ENCODE measurements at places on chromosomes 16 and 17. TPM values are rescaled to one million over a fixed set of nuclear protein-coding genes. Genes with fewer than 3 reads are reported as not detected.

DNA sequence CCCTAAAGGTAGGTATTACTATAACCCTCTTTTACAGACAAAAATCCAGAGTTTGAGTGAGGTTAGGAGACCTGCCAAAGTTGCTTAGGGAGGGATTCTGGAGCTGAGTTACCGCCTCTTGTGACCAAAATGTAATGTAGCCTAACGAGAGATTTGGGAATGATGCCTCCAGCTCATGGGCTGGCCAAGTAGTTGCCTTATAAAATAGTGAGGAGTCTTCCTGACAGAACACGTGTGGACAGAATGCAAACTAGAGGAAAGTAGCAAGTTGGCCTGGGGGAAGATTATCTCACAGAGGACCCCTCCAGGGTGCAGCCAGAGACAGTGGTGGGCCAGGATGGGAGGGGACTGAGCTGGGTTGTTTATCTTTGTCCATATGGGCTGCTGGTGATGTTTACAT is 543.7 kb upstream of the CDH11 start:
- no peak for DNase-seq

GRCh38 chr17:82400206-82400605 is 17.9 kb upstream of the HEXD start:
- no peak for DNase-seq

DNA sequence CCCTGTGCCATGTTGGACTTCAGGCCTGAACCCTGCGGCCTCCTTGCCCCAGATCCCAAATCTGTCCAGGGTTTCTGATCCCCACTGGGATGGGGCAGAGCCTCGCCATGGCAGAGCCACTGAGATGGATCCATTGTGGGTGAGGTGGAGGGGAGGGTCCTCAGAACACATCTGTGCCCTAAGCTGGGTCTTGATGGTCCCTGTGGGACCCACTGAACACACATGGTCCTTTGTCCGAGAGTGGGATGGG is 38.0 kb upstream of the KSR1 start:
- no peak for DNase-seq

Gene EPX
- not detected for polyA plus RNA-seq

DNA sequence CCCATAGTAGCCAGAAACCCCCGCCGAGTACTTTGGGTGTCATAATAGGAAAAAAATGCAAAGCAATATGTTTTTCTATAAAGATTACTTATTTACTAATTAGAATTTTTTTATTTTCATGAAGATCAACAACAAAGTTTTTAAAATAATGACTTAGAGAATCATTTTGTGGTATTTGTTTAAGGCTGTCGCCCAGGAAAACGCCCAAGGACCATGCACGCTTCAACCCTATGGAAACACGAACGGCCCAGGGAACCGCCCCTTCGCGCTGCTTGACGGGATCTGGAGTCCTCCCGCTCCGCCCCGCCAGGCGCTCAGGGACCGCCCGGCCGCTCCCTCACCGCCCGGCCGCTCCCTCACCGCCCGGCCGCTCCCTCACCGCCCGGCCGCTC is 408 bp upstream of the KPNA2 start:
- no peak for DNase-seq

GRCh38 chr17:57160624-57161023 is 75.6 kb downstream of the AKAP1 start:
- no peak for DNase-seq

GRCh38 chr17:33875973-33876372 is 379.1 kb upstream of the CCL2 start:
- DNase-seq, result no peak

Gene HSD17B2
- not detected for polyA plus RNA-seq

DNA sequence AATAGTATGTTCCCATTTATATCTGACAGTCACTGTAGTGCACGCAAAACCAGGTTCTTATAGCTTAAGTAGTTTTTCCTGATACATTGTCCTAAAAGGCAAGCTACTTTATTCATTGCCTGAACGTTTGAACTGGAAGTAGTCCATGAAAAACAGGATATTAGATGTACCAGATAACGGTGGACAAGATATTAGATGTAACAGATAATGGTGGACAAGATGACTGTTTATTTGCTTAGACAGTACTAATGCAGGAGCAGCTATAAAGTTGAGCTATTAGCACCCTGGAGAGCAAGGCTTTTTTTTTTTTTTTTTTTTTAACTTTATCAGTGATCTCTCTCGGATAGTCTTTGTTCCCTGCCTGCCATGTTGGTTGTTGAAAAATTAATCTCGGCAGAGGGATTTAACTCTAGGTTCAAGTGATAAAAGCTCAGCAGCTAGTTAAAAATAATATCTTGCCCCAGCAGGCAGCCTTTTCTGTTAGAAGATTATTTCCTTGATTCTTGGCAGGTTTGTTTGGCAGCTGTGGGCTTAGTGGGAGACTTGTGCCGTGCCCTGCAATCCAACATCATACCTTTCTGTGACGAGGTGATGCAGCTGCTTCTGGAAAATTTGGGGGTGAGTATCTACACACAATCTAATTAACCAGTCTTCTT is 17.3 kb upstream of the TBKBP1 start:
- no peak for DNase-seq

GRCh38 chr16:6193718-6194117 is 1096.1 kb upstream of the EEF2KMT start:
- no peak for DNase-seq

Gene EVPLL
- not detected for polyA plus RNA-seq

GRCh38 chr16:87316450-87316922 is 706 bp downstream of the C16orf95 start:
- no peak for DNase-seq

DNA sequence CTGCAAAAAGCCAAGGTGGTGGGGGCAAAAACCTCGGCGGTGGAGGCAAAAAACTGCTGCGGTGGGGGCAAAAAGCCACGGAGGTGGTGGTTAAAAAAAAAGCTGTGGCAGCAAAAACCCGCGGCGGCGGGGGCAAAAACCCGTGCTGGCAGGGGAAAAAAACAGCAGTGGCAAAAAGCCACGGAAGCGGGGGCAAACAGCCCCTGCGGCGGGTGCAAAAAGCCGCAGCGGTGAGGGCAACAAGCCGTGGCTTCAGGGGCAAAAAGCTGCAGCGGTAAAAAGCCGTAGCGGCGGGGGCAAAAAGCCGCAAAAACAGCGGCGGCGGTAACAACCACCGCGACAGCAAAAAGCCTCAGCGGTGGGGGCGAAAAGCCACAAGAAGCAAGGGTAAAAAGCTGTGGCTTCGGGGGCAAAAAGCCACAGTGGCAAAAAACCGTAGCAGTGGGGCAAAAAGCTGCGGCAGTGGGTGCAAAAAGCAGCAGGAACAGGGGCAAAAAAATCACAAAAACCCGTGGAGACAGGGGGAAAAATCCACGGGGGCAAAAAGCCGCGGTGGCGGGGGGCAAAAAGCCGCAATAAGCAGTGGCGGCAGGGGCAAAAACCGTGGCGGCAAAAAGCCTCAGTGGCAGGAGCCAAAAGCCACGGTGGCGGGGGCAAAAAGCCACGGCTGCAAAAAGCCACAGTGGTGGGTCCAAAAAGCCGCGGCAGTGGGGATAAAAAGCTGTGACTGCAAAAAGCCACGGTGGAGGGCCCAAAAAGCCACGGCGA is 193.7 kb downstream of the SHCBP1 start:
- DNase-seq, result no peak

DNA sequence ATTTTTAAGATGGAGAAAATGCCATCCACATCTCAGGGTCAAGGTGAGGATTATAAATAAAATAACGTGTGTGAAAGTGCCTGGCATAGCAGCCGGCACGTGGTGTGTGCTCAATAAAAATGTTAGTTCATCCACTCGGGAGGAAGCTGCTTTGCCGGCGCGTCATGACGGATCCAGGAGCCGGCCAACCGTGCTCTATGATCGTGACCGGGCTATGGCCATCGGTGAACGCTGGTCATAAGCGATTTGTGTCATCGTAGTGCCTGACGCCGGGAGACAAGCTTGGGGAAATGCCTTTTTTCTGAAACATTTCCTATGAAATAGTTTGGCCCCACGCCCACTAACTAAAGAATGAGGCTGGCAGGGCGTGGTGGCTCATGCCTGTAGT is 74.0 kb downstream of the CMC2 start:
- DNase-seq, result no peak

- no peak for DNase-seq
These were observed 14.0 kb upstream of the RNF135 start for GRCh38 chr17:30956764-30957374.

Gene CCL18
- polyA plus RNA-seq, result not detected

Gene C16orf89
- not detected for polyA plus RNA-seq

Data from naive thymus-derived CD4-positive, alpha-beta T cell (primary cell).